Karpas-422 (cell line): ENCODE measurements at places on chromosomes 2 and 18. TPM values are rescaled to one million over a fixed set of nuclear protein-coding genes. Genes with fewer than 3 reads are reported as not detected.

YES1 gene
- not detected in 2 replicates for total RNA-seq

ALK gene
- not detected in 2 replicates for total RNA-seq

TGFBRAP1 gene
- total RNA-seq = 23.0 and 30.2 TPM in 2 replicates

ALPP gene
- total RNA-seq = not detected in 2 replicates

SOWAHC gene
- not detected in 2 replicates for total RNA-seq

G6PC2 gene
- total RNA-seq = not detected in 2 replicates

ERICH2 gene
- not detected in 2 replicates for total RNA-seq

GPR155 gene
- total RNA-seq = 0.69 and 1.0 TPM in 2 replicates
